ENCODE measurements at places on chromosomes 2 and 18.

GRCh38 chr2:76050196-76050595 is 339.5 kb upstream of the GCFC2 start:
- DNase-seq, result no peak

- no peak for DNase-seq
These were observed 197.9 kb downstream of the TPGS2 start for GRCh38 chr18:36630917-36631316.

- no peak for DNase-seq
These were observed 124.9 kb upstream of the PIEZO2 start for GRCh38 chr18:11274144-11274794.

DNA sequence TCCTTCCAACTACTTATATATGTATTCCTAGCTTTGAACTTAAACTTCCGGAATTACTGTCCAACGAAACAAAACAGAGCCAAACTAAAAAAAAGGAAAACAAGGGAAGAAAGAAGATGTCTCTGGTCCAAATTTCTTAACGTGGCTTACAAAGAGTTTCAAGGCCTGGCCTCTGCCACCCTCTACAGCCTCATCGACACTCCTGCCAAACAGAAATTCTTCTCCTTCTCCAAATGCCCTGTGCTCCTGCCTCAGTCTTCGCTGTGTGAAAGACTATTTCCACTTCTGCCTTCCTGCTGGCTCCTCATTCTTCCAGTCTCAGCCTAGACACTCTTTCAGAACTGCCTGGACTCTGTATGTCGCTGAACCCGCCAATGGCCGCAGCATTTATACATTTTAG is 249.2 kb downstream of the TXNL1 start:
- no peak for DNase-seq

GRCh38 chr2:213545964-213546475 is 261.8 kb downstream of the SPAG16 start:
- DNase-seq, result no peak

DNA sequence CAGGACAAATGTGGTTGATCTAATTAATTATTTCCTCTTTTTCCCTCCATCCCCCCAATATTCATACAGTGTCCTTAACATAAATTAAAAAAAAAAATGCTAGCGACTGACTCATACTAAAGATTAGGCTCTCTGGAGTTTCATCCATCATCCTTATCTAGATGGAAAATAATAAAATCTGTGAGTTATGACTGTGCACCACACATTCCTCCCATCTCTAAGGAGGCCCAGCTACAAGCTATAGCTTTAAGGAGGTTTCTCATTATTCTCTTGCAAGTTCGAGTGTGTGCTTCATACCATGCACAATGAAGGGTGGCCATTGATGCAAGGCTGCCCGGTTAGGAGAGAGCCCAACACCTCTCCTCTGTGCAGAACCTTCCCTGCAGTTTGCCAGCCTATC is 77.3 kb downstream of the XDH start:
- DNase-seq, result peak; percentile 76

GRCh38 chr2:176554101-176555048 is 285.1 kb downstream of the MTX2 start:
- peak; percentile 52 for DNase-seq

GRCh38 chr2:60309336-60309735 is 244.1 kb downstream of the BCL11A start:
- DNase-seq, result no peak

DNA sequence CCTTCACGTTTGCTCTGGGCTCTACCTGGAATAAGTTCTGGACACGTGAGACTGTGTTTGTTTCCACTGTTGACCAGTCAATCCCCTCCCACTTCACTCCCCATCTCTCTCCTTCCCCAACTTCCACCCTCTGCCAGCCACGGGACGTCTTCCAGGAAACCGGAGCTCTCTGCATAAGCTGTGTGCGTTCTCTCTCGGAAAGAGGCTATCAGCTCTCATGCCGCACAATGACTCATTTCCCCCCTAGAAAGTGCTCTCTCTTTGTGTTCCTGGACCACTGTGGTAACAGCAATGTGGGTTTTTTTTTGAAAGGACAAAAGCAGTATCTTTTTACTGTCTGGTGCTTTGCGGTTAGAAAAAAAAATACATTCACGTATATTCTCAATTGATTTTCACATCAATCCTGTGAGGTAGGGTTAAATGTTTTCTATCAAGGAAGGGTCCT is 10.2 kb downstream of the PROKR1 start:
- peak; percentile 90 for DNase-seq

Measured in astrocyte (in vitro differentiated cells and primary cell).